ELR (cell line): ENCODE measurements at places on chromosomes 16 and 17.

DNA sequence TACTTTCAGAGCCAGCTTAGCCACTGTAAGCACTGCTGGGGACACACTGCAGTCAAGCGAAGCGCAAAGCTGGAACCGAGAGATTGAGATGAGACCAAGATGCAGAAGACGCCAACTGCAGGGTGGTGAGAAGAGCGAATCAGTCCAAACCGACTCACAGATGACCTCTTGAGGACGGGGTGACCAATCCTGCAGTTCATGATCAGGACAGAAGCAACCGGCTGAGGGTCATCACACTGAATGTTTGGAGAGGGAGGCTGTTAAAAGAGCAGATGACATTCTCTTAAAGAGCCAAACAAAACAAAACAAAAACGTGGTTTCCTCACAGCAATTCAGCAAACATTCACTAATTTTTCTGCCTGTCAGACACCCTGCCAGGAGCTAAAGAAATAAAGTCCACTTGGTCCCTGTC, 8.5 kb downstream of the HASPIN start:
- peak; percentile 37 for DNase-seq

GRCh38 chr17:52150935-52151334, 7.6 kb downstream of the CA10 start:
- no peak for DNase-seq

- DNase-seq: no peak
These were observed 276.2 kb downstream of the NPIPA8 start for GRCh38 chr16:18060351-18060750.

GRCh38 chr17:32629563-32630190, 142.9 kb downstream of the CDK5R1 start:
- DNase-seq: no peak

DNA sequence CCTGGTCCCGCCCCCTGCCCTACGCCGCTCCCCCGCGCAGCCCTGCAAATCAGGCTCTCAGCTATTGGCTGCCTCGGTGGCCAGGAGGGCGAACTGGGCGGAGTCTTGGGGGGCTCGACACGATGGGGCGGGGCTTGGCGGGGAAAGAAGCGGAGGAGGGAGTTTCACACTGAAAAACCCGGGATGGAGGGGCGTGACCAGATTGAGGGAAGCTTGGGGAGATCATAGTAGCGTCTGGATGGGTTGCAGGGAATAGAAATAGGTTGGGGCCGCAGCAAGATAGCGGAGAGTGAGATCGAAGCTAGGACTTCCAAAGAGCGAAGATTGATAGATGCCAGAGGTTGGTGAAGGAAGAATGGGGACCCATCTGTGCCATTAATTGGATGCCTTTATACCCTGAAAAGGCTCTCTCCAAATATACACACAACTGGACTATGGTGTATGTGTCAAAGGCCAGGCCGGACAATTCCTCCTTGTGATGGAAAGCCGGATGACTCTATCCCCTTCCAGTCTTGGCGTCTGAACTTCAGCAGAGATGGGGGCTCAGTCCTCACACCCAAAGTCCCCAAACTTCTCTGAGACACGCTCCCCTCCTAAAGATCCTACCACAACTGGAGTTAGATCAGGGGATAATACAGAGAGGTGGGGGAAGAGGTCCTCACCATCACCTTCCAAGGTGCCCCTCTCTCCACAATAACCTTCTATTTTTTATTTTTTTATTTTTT, 376 bp upstream of the STAC2 start:
- DNase-seq: peak; percentile 53

DNA sequence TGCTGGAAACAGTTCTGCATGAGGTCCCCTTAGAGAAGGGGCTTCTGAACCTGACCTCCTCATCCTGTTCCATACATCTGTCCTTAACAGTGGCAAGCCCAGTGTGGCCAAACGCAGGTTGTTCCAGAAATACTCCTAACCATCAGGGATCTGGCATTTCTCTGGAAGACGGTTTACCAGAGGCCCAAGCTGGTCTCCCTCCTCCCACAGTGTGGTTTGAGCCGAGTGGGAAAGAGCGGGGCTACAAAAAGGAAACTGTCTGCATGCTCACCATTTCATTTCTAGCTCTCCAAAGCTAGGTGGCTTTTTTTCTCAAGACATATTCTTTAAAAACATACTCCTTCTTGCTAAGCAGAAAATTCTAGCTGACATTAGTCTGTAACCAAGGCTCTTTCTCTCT, 6.0 kb downstream of the MXRA7 start:
- no peak for DNase-seq

- DNase-seq: no peak
These were observed 9.9 kb downstream of the METTL22 start for GRCh38 chr16:8631373-8631772.

DNA sequence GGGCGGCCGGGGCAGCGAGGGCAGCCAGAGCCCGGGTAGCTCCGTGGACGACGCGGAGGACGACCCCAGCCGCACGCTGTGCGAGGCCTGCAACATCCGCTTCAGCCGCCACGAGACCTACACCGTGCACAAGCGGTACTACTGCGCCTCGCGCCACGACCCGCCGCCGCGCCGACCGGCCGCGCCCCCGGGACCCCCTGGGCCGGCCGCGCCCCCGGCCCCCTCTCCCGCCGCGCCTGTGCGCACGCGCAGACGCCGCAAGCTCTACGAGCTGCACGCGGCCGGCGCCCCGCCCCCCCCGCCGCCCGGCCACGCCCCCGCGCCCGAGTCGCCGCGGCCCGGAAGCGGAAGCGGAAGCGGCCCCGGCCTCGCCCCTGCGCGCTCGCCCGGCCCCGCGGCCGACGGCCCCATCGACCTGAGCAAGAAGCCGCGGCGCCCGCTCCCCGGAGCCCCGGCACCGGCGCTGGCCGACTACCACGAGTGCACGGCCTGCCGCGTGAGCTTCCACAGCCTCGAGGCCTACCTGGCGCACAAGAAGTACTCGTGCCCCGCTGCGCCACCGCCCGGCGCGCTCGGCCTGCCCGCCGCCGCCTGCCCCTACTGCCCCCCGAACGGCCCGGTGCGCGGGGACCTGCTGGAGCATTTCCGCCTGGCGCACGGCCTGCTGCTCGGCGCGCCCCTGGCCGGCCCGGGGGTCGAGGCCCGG, 36.1 kb upstream of the ZC3H18 start:
- peak; percentile 80 for DNase-seq

DNA sequence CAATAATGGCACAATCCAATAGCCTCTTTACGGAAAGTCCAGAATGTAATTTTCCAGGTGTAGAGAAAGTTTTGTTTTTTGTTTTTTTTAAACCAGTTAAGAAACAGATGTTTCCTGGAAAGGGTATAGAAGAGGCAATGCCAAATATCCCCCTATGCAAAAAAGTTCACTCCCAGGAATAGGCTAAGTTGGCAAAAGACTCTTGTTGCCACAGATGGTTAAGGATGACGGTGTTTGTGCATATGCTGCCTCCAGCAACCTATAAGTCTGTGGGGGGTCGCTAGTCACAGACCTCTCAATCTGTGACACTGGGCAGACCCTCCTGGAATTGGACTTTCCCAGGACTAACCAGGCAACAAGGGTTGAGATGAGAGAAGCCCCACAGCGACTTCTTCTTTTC, 20.9 kb upstream of the HP start:
- DNase-seq: no peak

- DNase-seq: peak; percentile 52
These were observed 170.2 kb downstream of the HS3ST3B1 start for GRCh38 chr17:14471052-14471451.

DNA sequence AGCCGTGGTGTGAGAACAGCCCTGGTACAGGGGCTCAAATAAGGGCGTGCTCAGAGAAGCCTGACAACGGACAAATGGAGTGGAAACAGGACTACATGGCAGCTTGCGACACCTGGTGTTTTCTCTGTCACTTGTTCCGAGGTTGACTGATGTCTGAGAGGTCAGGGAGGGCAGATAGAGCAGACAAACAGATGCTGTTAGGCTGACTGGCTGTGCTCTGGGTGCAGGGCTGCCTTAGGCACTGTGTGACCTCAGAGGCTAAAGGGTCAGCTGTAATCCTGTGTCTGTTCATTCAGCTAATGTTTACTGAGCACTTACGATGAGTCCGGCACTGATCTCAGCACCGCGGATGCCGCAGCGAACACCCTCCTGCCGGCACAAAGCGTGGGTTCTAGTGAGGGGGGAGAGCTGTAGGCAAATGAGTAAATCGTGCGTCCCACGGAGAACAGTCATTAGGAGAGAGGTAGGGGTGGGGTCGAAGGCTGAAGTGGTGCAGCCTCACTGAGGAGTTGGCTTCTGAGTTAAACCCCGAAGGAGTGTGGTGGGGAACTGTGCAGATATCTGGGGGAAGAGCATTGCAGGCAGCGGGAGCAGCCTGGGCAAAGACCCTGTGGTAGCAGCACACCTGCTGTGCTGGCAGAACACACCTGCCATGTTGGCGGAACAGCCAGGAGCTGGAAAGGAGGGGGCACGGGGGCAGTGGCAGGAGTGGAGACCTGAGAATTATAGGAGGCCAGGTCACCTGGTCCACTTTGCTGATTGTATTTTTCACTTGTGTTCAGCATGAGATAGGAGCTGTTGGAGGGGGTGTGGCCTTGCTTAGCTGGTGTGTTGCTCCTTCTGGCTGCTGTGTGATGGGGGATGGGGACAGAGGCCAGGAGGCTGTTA, 35.0 kb downstream of the GPT2 start:
- DNase-seq: no peak

DNA sequence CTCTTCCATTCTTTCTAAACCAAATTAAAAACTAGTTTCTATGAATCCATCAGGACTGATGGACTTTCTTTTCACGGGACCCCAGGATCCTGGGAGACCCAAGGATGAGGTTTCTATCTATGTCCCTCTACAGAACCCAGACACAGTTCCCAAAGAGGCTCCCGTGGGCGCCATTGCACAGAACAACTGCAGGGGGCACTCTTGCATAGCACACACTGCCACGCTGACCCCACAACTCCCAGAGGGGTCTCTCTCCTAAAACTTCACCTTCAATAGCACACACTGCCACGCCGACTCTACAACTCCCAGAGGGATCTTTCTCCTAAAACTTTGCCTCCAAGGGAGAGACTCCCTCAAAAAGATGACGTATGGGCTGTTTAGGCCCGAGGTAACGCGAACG, 9.0 kb downstream of the ABR start:
- no peak for DNase-seq

GRCh38 chr17:35900280-35900679, 20.1 kb upstream of the CCL5 start:
- DNase-seq: no peak

GRCh38 chr16:78852081-78852635, 748.4 kb downstream of the MAF start:
- DNase-seq: no peak
